ENCODE measurements at places on chromosomes 6 and 20. TPM values are rescaled to one million over a fixed set of nuclear protein-coding genes. Genes with fewer than 3 reads are reported as not detected.
A peak's percentile ranks its signal among the peaks of the same experiment; 100 is the strongest.

- DNase-seq: no peak
- no peaks in the 10 kb centered on the region for H3K4me1 ChIP-seq
- H3K36me3 ChIP-seq: peaks cover 3% of the 10 kb centered on the region
- H3K4me3 ChIP-seq: no peak overlapping the region
- H3K27me3 ChIP-seq: no peaks in the 10 kb centered on the region
These were observed 30.6 kb downstream of the DCBLD1 start for GRCh38 chr6:117512987-117513573.

DNA sequence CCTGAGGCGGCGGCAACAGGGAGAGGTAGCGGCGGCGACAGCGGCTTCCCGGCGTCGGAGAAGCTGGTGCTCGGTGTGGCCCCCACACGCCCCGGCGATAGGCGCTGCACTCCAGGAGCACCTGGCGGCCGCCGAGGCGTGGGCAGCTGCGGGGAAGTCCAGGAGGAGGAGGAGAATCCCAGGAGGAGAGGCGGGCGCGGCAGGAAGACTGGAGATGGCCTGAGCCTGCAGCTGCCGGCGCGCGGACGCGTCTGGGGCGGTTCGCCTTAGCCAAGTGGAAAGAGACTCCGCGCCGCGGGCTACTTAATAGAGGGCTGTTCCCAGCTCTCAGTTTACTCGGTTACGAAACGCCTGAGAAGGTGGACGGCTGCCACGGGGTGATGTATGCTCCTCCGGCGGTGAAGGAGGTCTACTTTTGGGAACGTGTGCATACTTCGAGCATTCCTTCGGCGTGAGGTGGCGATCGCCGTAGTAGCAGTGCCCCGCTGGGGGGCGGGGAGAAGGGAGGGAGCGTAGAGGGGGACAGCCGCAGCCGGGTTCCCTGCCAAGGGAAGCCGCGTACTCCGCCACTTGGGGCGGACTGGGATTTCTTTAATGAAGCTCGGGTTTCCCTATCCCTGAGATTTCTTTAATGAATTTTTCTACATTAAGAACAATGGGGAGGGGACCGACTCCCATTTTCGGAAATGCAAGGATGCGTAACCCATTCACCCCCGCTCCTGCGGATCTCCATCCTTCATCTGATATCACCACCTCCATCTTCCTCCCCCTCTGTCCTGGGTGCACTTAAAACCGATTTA lies at the start of gene COL12A1:
TSS of gene COL12A1 (minus strand) at position 278 of the 800 bp plus-strand sequence. CDS start 3,261 bp downstream, outside the sequence.
- peak; percentile 98 for DNase-seq
- peak within 1 kb of the TSS; percentile 84 for H3K4me3 ChIP-seq
- peaks cover 46% of the 10 kb centered on the region for H3K4me1 ChIP-seq
- no peaks in the 10 kb centered on the region for H3K27me3 ChIP-seq

DNA sequence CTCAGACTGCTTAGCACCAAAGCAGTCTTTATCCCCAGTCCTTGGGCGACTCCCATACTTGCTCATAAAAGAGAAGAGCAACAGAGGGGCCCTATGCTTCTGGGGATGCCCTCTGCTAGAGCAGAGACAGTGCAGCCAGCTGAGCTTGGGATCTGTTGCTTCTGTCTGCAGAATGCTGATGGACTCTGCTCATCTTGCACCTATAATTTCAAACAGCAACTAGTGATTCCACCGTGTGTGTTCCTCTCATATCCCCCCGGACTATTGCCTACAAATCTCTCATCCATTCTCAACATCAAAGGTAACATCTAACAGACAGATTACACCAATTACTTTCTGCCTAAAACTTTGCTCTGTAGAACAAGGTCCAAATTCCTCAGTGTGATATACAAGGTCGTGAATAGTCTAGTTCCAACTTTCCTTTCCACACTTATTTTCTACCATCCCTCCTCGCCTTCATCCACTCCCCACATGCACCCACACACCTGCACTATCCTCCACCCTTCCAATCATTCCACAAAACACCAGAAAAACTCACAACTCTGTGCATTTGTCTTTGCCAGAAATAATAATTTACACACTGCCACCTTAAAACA lies 62.6 kb downstream of the FRK start:
- H3K27me3 ChIP-seq: no peaks in the 10 kb centered on the region
- H3K4me1 ChIP-seq: no peaks in the 10 kb centered on the region
- H3K36me3 ChIP-seq: no peaks in the 10 kb centered on the region
- no peak for DNase-seq

GRCh38 chr6:67458265-67458664 lies 1176.8 kb upstream of the ADGRB3 start:
- no peak overlapping the region for H3K27ac ChIP-seq
- H3K27me3 ChIP-seq: no peaks in the 10 kb centered on the region
- H3K4me3 ChIP-seq: no peak overlapping the region
- H3K36me3 ChIP-seq: no peaks in the 10 kb centered on the region
- DNase-seq: no peak

- H3K27ac ChIP-seq: no peak overlapping the region
- H3K36me3 ChIP-seq: peaks cover 32% of the 10 kb centered on the region
- peaks cover 44% of the 10 kb centered on the region for H3K4me1 ChIP-seq
- H3K27me3 ChIP-seq: no peaks in the 10 kb centered on the region
- DNase-seq: no peak
- H3K4me3 ChIP-seq: no peak overlapping the region
These were observed 124.1 kb downstream of the FOXO3 start for GRCh38 chr6:108684771-108685329.

GRCh38 chr6:82720992-82721391 lies 344.6 kb downstream of the UBE3D start:
- H3K27me3 ChIP-seq: no peaks in the 10 kb centered on the region
- peaks cover 5% of the 10 kb centered on the region for H3K4me1 ChIP-seq
- peak overlapping the region; percentile 28 for H3K4me3 ChIP-seq
- no peaks in the 10 kb centered on the region for H3K36me3 ChIP-seq
- DNase-seq: no peak

GRCh38 chr6:160462551-160463109 lies 114.5 kb downstream of the SLC22A3 start:
- no peaks in the 10 kb centered on the region for H3K36me3 ChIP-seq
- H3K4me3 ChIP-seq: no peak overlapping the region
- no peaks in the 10 kb centered on the region for H3K4me1 ChIP-seq
- DNase-seq: peak; percentile 77

DNA sequence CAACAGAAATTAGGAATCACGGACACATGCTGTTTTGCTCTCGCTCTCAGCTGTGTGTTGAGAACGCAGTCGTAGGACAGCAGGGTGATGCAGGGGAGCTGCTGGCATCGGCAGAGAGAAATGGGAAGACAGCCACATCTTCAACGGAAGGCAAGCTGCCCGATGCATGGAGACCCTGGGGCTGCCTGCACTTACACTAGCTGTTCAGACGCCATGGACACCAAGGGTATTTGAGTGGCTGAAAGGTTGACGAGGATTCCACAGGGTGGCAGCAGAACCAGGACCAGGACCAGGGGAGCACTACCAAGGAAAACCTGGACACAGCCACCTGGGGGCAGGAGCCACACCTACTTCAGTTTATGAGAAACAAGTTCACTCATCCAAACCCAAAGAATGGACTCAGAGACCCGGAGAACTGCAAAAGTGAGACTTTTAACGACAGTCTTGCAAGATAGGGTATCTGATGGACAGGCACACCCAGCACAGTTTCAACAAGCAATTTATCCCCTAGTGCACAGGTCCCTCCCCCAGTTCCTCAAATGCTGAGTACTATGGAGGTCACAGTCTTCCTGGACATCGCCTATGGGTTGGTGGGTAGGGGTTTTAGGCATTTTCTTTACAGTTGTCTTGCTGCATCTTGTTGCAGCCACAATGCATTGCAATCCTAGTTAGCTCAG lies 56.3 kb upstream of the ENTPD6 start:
- H3K27me3 ChIP-seq: no peaks in the 10 kb centered on the region
- DNase-seq: no peak
- H3K4me1 ChIP-seq: peaks cover 14% of the 10 kb centered on the region

- no peak overlapping the region for H3K4me3 ChIP-seq
- no peaks in the 10 kb centered on the region for H3K36me3 ChIP-seq
- peak overlapping the region; percentile 17 for H3K27ac ChIP-seq
- peaks cover 15% of the 10 kb centered on the region for H3K4me1 ChIP-seq
- DNase-seq: no peak
These were observed 17.2 kb downstream of the KCNK17 start for GRCh38 chr6:39296745-39297640.

DNA sequence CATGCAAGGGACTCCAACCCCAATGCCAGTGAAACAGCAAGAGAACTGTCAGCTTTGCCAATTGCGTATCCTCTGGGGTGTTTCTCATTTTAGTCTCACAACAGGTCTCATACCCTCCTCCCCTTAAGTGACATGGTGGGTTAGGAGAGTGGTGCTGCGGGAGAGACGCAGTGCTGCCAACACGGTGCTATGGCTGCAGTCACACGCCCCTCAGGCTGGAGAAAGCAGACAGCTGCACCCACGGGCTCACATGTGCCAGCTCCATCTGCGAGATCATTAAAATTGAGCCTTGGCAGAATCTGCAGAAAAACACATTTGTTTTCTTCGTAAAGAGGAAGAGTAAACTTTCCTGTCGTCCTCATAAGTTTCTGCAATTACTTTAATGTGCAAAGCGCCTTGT lies 114.7 kb downstream of the ANKRD60 start:
- no peaks in the 10 kb centered on the region for H3K4me1 ChIP-seq
- H3K27me3 ChIP-seq: no peaks in the 10 kb centered on the region
- H3K27ac ChIP-seq: no peak overlapping the region
- DNase-seq: peak; percentile 62
- H3K4me3 ChIP-seq: no peak overlapping the region
- no peaks in the 10 kb centered on the region for H3K36me3 ChIP-seq

DNA sequence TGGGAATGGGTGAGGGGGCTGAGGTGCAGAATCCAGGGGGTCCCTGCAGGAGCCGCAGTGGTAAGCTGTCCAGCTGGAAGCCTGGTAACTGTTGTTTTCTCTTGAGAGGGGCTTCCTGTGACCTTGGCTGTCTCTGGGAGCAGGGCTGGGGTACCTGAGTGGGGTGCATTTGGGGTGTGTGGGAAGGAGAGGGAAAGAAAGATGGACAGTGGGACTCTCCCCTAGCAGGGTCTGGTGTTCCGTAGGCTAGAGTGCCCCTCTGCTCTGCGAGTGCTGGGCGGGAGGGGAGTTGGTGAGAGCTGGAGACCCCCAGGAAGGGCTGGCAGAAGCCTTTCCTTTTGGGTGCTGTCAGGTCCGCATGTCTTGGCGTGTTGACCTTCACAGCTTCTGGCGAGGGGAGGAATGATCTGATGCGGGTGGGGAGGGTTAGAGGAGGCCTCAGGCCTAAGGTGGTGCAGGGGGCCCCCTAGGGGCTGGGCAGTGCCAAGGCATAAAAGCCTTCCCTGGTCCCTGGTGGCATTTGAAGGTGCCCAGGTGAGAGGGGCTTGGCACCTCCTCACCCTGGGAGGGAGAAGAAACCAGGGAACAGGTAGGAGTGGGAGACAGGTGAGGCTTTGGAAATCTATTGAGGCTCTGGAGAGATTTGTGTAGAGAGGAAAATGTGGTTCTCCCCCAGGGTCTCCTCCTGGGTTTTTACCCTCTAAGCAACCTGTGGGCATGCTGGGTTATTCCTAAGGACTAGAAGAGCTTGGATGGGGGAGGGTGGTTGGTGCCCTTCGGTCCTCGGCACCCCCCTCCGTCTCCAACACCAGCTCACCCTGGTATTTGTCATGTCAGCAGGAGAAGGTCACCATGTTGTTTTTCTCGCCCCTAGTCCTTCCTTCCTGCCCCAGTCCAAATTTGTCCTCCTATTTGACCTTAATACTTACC lies 3.3 kb downstream of the VEGFA start:
- peak overlapping the region; percentile 83 for H3K4me3 ChIP-seq
- peaks cover 13% of the 10 kb centered on the region for H3K36me3 ChIP-seq
- H3K4me1 ChIP-seq: peaks cover 59% of the 10 kb centered on the region
- no peak for DNase-seq

- H3K4me3 ChIP-seq: no peak overlapping the region
- no peaks in the 10 kb centered on the region for H3K27me3 ChIP-seq
- no peak for DNase-seq
These were observed 2.2 kb downstream of the POLR1H start for GRCh38 chr6:30063315-30063714.

DNA sequence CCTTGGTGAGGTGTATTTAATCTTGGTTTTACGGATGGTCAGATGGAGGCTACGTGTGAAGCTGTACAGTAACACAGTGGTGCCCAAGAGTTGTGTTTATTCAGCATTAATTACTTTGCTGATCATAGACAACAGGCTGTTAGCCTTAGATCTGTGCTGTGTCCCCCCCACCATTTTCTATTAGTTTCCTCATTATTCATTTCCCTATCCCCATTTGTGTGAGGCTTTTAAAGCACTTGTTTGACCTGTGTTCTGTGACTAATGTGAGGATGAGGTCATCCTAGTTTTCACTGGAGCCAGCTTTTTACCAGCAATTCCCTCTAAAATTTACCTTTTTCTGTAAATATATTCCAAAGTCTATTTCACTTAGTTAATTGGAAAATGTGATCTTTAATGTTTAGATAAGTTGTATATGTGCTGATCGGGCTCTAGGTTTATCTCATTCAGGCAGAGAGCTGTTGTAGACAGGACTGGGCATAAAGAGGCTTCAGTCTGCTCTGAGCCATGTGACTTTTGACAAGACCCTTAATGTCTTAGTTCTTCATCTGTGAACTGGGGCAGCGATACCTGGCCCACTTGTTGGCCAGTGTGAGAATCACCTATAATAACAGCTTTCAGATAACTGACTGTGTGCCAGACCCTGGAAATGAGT lies 8.4 kb downstream of the MAPRE1 start:
- H3K4me3 ChIP-seq: no peak overlapping the region
- H3K36me3 ChIP-seq: peaks cover 11% of the 10 kb centered on the region
- H3K27me3 ChIP-seq: no peaks in the 10 kb centered on the region
- peak overlapping the region; percentile 82 for H3K27ac ChIP-seq

DNA sequence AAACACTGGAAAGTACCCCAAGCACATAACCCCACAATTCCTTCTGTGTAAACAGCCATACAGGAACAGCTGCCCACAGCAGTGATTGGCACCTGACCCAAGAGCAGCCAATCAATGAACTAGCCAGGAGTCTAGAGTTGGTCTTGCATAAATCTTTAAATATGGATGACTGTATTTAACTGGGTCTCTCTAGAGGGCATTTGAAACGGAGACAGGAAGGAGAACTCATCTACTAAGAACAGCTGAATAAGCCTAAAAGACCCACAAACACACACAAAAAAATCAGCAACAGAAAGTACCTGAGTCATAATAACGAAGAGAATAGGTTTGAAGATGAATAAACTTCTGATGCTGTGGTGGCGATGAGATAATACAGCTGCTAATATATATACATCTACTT lies 49.0 kb upstream of the ASF1A start:
- DNase-seq: no peak
- no peaks in the 10 kb centered on the region for H3K4me1 ChIP-seq
- H3K4me3 ChIP-seq: no peak overlapping the region
- no peaks in the 10 kb centered on the region for H3K27me3 ChIP-seq

Gene PMEPA1
- total RNA-seq: 17.0 TPM

Gene BANF2
- total RNA-seq: not detected

Gene TNNC2
- 3.1 TPM for total RNA-seq

Gene UBD
- total RNA-seq: not detected

Gene RAD21L1
- not detected for total RNA-seq

Gene CCM2L
- total RNA-seq: 9.6 TPM

Gene SNX3
- 148 TPM for total RNA-seq

Gene SLC17A3
- total RNA-seq: not detected
